Cerebellar nuclear complex (tissue), 1 donor: ENCODE measurements at places on chromosomes 6 and 20.

- DNase-seq: no peak
These were observed 109.8 kb downstream of the SYCP2 start for GRCh38 chr20:59823491-59824259.

GRCh38 chr6:1334684-1335083, 22.8 kb downstream of the FOXQ1 start:
- no peak for DNase-seq

DNA sequence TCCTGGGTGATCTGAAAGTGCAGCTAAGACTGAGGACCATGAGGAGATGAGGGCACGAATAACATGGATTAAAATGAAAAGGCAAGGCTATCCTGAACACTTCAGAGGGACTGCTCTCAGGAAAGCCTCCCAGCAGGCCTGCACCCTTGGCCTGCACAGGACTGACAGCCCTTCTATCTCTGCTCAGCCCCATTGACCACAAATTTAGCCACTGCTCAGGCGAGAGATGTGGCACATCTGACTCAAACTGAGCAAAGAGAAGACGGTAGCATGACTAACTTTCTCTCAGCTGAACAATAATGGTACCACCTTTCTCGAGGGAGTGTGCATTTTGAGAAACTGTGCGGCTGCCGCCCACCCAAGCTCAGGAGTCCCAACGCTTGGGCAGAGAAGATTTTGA, 257.5 kb downstream of the ADGB start:
- no peak for DNase-seq

DNA sequence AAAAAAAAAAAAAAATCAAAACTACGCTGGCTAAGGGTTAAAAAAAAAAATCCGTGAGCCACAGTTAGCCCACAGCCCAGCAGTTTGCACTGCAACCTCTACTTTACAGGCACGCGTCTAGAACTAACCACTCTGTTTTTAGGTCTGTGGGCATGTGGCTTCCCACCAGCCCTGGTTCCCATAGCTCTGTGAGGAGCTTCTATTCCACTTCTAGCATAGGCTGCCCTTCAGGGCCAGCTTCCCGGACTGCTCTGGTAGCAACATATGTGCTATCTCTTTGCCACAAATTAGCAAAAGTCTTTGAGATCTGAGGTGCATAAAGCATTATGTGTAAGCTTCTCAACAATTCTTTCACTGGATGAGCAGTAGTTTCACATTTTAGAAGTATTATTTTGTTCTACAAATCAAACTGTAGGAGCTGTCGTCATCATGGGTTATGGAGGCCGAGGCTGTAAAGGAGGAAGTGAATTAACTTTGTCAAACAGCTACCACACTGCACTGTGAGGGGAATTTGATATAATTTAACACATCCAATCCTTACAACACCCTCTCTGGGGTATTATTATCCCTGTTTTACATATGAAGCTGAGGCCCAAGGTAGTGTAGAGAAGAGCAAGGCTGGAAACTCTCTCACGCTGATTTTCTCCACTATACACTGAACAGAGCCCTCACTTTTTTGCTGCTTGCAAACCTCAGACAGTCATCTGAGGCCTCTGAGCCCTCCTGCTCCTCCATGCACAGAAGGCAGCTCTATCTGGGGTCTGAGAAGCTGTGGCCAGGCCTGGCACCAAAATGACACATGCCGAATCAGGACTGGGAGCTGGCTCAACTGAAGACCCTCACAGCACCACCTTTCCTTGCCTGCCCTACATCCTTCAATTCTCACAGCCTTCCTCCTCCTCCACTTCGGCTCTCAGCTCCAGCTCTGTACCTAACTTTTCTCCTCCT, 35.4 kb downstream of the MAN1A1 start:
- DNase-seq: no peak

- DNase-seq: no peak
These were observed 12.2 kb upstream of the TRPC4AP start for GRCh38 chr20:35104685-35105295.

DNA sequence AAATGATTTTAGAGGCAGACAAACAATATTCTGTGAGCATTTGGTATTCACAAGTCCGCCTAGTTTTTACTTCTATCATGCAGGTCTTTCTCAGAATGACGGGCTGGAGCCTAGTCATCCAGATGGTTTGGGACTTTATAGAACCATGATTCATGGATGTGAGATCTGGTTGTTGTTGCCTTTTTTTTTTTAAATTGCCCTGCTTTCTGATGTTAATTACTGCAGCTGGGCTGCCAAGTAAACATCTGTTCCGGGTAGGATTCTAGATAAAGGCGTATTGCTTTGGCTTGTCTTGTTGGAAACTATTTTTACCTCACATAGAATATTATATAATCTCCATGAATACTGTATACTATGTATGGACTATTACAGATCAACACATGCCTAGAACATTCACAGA, 58.1 kb downstream of the RNF217 start:
- no peak for DNase-seq
